Cerebellum (tissue), 4 donors: ENCODE measurements at places on chromosomes 4 and X. TPM values are rescaled to one million over a fixed set of nuclear protein-coding genes. Genes with fewer than 3 reads are reported as not detected.

EXOC1 gene
- 53.9 TPM for total RNA-seq

FAM9C gene
- not detected for total RNA-seq

FRMD7 gene
- not detected for total RNA-seq

GRCh38 chrX:32137525-32137924 lies 1065.7 kb upstream of the FTHL17 start:
- DNase-seq = no peak

DNA sequence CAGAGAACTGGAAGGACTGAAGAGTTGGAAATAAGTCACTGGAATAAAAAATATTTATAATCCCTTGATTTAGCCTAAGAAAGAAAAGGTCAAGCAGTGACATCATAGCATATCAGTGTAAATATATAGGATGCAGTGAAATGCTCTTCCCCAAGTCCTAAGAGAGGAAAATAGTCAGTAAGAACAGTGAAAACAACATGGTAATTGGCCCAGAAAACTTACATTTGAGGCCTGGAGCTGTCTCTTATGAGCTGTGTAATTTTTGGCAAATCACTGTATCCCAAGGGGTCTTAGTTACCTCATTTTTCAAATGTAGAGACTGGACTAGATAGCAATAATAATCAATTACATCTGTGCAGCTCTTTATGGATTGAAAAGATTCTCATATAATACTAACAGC lies 255.7 kb upstream of the AR start:
- DNase-seq = no peak

DNA sequence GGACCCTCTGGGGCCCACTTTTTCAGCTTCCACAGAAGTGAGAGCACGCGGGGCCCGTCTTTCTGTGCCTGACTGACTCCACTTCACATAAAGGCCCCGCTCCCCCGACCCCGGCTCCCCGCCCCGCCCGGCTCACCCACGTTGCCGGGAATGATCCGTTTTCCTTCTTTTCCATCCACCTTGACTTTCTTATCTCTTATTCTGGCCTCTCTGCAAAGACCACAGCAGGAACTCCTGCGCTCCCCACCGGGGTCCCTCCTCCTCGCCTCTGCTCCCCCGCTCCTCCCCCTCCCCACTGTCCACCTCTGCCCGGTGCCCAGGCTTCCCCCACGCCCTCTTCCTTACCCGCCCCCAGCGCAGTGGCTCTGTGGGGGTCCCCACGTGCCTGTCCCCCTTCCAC lies 54.2 kb upstream of the CLDN24 start:
- no peak for DNase-seq

DNA sequence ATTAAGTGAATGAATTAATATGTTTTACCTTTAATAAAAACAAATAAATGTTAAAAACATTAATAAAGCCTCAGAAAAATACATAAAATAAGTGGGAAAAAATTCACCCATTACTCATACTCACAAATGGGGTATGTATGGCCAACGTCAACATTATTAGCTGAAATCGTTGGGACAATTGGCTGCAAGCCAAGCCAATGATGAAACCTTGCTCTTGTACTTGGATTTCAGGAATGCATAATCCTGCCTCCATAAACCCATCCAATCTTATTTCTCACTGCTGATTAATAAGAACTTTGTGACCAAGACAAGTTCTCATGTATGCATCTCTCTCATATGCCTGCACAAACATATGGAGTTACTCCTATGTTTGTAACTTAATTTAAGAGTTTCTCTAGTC lies 35.3 kb upstream of the ADAMTS3 start:
- no peak for DNase-seq

DNA sequence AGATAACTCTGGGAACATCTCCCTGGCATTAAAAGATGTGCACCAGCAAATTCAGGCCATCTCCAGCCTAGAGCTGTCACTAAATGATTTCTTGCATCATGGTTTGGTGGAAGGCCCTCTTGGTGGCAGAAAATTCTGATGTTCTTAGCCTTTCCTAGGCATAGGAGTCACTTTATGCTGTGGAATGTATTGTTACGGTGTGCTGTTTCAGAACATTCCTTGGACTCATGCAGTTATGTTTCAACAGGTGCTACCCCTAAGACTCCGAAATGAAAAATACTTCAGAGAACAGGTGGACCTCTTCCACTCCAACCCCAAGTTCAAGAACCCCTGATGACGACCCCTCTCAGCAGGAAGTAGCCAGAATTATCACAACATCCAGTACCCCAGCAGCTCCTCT lies 20.3 kb upstream of the PAPSS1 start:
- no peak for DNase-seq

GRCh38 chrX:13805241-13805640 lies 11.7 kb downstream of the GPM6B start:
- DNase-seq = no peak

GRCh38 chr4:33255507-33255906 lies 2535.3 kb downstream of the PCDH7 start:
- no peak for DNase-seq

- DNase-seq = no peak
These were observed 9.7 kb upstream of the LSM6 start for GRCh38 chr4:146165840-146166239.

- DNase-seq = peak; percentile 47
These were observed 158.0 kb downstream of the KCNIP4 start for GRCh38 chr4:21790438-21791029.

DNA sequence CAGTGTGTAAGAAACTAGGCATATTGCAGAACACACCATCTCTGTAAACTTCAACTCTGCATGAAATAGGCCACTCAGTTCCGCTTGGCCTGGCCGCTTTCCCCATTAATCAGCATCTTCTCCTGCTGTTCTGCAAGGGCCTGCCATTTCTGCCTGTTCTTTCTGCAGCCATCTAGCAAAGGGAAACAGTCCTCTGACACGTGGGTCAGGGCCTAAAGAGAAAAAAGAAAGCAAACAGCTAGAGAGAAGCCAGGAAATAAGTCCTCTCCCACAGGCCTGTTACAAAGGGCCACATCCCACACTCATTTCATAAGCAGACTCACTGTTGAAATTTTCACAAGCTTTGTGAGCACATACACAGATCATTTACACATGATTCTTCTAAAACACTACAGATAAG lies 130.1 kb downstream of the PDE5A start:
- DNase-seq = peak; percentile 26

DNA sequence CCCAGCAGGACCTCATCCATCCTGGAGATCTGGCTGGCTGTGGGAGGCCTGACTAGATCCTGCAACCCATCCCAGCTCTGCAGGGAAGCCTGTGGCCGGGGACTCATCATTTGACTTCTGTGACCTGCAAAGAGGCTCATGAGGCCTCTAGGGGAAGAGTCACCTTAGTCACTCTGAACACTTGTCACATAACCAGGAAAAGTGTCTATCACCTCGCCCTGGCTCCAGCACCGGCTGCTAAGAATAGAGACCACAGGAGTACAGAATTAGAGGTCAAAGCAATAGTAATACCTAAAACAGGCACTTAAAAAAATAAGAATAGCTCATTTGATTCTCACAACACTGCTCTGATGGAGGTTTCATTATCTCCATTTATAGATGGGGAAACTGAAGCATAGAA lies 3.8 kb upstream of the NSG1 start:
- no peak for DNase-seq
